ENCODE measurements at places on chromosomes 12 and 14.

GRCh38 chr12:45425426-45425825 lies 209.5 kb downstream of the ANO6 start:
- no peak for DNase-seq

GRCh38 chr12:13961971-13962370 lies 19.4 kb downstream of the GRIN2B start:
- no peak for DNase-seq

GRCh38 chr12:72610854-72611358 lies 338.7 kb downstream of the TRHDE start:
- DNase-seq, result no peak

DNA sequence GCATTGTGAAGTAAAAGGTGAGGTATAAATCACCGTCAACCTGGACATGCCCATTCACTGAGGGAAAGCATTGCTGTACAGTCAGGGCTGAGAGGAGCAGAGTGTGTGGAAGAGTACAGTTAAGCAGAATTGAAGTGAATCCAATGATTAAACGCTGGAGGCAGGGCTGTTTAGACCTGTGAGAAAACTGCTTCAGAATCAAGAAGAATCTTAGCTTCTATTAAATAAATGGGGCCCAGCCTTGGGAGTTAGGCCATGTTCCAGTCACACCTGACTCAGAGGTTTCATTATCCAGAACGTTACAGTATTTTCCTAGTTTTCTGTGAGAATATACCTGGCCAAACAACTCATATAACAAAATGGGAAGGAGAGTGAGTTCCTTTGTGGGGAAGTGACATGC lies 86.9 kb downstream of the ATP23 start:
- no peak for DNase-seq

DNA sequence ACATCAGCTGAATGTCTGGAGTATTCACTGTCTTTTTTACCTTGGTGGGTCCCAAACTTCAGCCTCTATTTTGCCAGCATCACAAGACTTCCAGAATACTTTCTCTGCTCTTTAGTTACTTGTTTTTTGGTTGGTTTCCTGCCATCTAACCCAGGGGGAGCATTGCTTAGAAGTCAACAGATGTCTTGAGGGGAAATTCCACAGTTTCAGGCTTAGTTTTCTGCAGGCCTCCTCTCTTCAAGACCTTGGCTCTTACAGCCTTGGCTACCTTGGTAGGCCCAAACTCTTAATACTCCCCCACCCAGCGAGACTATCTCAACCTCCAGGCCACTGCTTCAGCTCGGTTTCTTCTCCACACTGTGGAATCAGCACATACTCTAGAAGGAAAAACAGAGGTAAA lies 41.7 kb downstream of the NEDD1 start:
- DNase-seq, result no peak

DNA sequence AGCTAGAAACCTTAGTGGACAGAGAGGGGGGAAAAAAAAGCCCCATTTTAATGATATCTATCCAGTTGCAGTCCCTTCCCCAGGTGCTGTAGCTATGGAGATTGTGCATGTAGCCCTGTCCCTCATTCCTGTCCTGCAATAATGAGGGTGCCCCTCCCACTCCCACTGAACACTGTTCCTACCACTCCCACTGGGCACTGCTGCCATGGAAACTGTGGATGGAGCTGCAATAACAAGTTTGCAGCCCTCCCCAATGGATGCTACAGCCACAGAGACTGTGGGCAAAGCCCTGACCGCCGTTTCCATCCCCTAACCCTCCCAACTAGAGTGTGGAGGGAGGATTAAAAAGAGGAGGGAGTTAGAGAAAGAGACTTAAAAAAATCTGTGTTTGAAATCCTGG lies 238.3 kb downstream of the FUT8 start:
- no peak for DNase-seq

GRCh38 chr12:49956663-49957569 lies 4.8 kb upstream of the AQP5 start:
- DNase-seq, result no peak

GRCh38 chr14:101877766-101878165 lies 86.6 kb upstream of the DYNC1H1 start:
- DNase-seq, result no peak

DNA sequence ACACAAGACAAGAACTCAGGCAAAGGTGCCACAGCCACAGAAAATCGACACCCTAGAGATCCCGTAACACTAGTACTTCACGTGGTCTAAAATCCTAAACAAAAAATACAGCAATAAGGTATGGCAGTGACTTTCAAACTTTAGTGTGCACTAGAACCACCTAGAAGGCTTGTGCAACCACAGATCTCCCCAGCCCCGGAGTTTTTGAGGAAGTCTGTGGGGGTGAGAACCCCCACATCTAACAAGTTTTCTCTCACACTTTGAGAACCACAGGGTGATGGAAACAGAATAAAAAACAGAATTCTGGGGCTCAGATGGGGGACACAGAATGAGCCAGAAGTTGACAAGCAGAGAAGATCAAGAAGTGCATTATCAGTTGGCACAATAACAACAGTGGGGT lies 254.0 kb downstream of the ANO6 start:
- no peak for DNase-seq

- DNase-seq, result peak; percentile 24
Measured at GRCh38 chr14:76152333-76152681, 585 bp downstream of the GPATCH2L start.

GRCh38 chr14:100547633-100548294 lies 39.5 kb downstream of the BEGAIN start:
- DNase-seq, result peak; percentile 10

DNA sequence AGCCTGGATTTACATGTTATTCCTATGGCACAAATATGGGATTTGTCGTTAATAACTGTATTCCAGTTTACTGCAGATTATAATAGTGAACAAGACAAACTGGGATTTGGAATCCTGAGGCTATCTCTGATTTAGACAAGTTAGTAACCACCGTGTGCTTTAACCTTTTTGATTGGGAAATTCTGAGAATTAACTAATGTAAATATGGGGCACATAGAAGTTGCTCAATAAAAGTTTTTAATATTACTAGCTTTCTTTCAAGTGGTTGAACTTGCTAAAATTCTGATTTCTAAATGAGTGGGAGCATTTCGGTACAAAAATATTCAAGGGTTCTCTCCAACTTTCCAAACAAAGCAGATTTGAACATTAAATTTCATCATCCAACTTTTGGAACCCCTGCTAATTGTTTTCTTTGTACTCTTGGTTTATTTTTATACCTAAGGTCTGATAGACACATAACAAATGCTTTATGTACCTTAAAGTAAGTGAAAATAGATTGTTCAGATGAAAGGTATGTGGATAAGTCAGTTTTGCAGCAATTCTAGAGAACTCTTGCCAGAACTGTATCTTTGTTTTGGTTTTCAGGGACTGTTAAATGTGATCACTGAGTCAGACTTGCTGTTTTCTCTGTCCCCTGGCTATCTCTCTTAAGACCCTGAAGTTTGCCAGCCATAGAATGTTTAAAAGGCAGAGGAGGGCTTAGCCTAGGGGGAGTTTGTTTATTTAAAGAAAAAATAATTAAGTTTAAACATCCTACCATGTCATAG lies 57.5 kb downstream of the FRS2 start:
- DNase-seq, result no peak

GRCh38 chr14:101200650-101201516 lies 297.4 kb upstream of the RTL1 start:
- no peak for DNase-seq

GRCh38 chr12:96985515-96986362 lies 78.7 kb downstream of the NEDD1 start:
- peak; percentile 15 for DNase-seq

DNA sequence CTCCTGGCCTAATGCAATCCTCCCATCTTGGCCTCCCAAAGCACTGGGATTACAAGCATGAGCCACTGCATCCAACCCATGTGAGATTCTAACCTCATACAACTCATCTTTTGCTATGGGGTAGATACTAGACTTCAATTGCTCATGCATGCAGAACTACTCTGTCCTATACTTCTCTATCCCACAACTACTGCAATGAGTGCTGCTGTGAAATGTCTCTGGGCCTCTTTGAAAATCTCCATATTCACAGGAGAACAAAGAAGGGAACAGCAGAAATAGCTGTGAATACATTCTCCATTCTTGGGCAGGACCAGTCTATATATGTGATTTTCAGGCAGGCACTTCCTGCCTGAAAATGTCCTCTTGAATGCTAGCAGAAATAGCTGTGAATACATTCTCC lies 220.7 kb upstream of the GRIP1 start:
- no peak for DNase-seq

DNA sequence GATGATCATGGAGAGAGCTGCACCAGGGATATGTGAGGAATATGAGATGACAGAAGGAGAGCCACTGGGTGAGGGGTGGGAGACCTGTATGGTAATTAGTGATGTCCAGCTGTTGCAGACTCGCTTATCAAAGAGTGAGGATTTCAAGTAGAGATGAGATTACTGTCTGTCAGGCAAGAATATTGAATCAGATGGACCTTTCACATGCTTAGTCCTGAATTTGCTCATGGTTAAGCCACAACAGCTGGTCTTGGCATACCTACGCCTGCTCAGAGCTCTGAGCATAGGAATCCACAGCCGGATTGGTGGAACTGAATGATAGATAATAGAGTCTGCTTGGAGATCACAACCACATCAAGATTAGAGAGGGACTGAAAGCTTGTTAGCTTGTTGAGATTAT lies 115.2 kb upstream of the ARHGAP5 start:
- no peak for DNase-seq

GRCh38 chr12:52022841-52023181 lies 16.1 kb downstream of the TAMALIN start:
- DNase-seq, result no peak

DNA sequence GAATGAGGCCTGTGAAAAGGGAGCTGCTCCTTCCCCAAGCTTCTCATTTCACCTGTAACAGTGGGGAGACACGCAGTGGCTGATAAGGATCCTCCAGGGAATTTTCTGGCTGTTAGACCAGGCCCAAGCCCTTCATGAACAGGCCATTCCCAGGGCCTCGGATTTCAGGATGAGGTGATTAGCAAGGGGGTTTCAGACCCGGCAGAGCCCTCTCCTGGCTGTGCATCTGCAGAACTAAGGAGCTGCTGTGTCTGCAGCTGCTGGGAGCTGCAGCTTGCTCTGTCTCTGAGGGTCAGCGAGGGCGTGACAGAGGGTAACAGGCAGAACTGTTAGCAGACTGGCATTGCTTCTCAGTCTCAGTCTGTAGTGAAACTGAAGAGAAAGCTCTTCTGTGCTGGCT lies 110.4 kb downstream of the KCNA5 start:
- no peak for DNase-seq

- no peak for DNase-seq
Measured at GRCh38 chr12:70555081-70555480, 82.1 kb downstream of the PTPRB start.

- no peak for DNase-seq
Measured at GRCh38 chr14:55188686-55189295, 2.6 kb downstream of the DLGAP5 start.

DNA sequence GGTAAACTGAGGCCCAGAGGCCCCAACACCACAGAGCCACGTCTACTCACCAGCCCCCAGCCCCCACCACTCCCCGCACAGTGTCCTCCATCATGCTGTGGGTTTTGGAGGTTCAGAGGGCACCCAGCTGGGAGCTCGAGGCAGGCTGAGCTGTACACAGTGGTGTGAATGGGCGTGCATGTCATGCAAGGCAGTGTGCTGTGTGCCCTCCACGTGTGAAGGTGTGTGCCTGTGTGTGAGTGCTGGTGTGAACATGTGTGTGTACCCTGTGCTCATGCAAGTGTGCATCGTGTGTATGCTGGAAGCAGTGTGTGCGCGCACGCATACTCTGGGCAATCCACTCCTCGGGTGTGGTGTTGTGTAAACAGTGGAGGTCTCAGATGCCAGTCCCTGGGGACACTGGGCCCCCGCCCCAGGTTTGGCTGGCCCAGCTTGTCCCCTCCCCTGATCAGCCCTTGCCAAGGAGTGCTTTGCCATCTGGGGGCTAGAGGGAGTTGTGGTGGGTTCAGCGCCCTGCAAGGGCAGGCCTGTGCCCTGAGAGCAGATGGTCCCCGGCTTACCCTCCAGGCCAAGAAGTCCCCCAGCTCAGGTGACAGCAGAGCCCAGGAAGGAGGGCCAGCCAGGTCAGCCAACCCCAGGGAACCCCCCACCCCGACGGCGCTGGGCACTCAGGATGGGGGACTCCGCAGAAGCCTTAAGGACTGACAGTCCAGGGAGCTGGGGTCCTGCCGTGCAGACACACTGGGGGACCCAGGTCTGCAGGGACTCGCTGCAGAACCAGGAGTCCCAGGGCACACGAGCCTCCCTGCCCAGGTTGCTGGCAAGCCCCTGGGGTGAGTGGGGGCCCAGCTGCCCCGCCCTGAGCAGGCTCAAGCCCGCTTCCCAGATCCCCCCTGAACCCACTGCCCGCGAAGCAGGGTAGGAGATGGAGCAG lies 23.8 kb upstream of the GPR132 start:
- no peak for DNase-seq

GRCh38 chr12:124147575-124147974 lies 147.3 kb upstream of the RFLNA start:
- DNase-seq, result no peak

- no peak for DNase-seq
Measured at GRCh38 chr14:104195878-104196277, 57.5 kb downstream of the KIF26A start.

GRCh38 chr14:95344536-95344935 lies 24.8 kb upstream of the CLMN start:
- no peak for DNase-seq

- no peak for DNase-seq
Measured at GRCh38 chr12:90773491-90773890, 181.5 kb downstream of the CCER1 start.

DNA sequence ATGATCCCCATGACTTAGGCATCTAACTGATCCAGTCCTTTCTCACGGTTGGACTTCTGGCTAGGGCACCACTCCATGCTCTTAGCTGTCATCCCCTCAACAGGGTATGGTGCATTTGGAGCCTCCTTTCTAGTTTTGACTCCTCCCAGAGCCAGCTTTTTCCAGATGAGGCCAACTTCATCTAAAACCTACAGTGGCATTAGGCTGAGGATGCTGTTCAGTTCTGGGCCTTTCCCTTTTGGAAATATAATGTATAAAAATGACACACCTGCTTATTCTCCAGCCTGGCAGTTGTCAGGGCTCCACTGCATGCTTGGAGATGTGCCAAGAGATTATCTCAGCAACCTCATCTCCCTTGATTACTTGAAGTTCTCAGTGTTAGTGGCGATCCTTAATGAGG lies 239.7 kb downstream of the EMP1 start:
- no peak for DNase-seq

- DNase-seq, result no peak
Measured at GRCh38 chr14:102833991-102834390, 56.7 kb downstream of the TRAF3 start.

- peak; percentile 55 for DNase-seq
Measured at GRCh38 chr12:131132118-131132892, 178.6 kb downstream of the ADGRD1 start.

DNA sequence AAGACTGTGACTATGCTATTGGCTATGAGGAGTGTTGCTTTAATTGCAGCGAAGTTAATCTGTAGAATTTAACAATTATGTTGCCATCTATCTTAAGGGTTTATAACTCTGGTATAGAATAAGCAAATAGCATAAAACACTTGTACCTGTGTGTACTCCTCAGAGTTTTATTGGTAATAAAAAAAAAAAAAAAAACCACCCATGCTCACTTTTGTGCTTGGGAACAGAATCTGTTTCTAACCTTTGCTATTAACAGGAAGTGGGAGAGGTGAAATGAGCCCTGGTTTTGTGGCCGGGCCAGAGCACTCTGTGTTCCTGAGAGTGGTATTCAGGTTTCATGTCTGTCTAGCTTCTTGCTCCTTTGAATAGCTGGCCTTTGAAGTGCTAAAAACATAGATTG lies 53.1 kb downstream of the PDE3A start:
- no peak for DNase-seq

GRCh38 chr12:32252199-32253073 lies 145.8 kb downstream of the BICD1 start:
- DNase-seq, result no peak

- no peak for DNase-seq
Measured at GRCh38 chr12:100823963-100824362, 29.4 kb downstream of the ANO4 start.
